ENCODE measurements at places on chromosomes 16 and 17.

DNA sequence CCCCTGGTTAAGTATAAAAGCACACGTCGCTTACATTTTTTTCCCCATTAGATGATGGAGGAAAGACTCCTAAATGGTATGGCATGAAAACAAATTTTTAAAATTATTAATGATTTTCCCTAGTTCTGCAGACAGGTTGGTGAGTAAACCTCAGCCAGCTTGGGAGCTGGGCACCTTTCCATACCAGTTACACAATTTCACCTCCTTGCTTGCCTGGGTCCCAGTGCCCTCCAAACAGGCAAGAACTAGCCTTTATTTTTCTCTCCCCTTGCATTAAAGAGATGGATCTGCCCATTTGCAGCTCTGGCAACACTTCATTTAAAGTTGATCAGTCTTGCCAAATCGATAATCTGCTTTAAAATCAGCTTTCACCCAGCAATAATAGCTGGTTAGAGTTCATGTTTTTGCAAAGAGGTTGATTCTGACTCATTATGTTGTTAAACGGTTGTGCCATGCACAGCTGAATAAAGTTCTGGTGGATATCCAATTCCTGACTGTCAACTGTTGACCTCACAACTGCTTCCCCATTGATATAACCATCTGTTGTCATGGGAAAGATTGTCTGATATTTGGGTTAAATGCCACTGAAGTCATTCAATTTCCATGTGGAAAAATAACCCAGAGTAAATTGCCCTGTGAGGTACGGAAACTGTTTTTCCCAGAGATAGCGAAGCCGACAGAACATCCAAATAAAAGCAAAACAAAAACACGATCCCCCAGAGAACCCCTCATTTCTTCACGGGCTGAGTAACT is 1.3 kb downstream of the C17orf58 start:
- DNase-seq = no peak
- peaks cover 30% of the 10 kb centered on the region for H3K4me1 ChIP-seq
- peaks cover 17% of the 10 kb centered on the region for H3K27me3 ChIP-seq
- H3K36me3 ChIP-seq = no peaks in the 10 kb centered on the region

- no peak overlapping the region for H3K4me3 ChIP-seq
- peaks cover 43% of the 10 kb centered on the region for H3K4me1 ChIP-seq
- no peaks in the 10 kb centered on the region for H3K27me3 ChIP-seq
- H3K27ac ChIP-seq = peak overlapping the region; percentile 2
- no peaks in the 10 kb centered on the region for H3K36me3 ChIP-seq
Observed at GRCh38 chr17:5049314-5049841, 14.2 kb upstream of the SLC52A1 start.

DNA sequence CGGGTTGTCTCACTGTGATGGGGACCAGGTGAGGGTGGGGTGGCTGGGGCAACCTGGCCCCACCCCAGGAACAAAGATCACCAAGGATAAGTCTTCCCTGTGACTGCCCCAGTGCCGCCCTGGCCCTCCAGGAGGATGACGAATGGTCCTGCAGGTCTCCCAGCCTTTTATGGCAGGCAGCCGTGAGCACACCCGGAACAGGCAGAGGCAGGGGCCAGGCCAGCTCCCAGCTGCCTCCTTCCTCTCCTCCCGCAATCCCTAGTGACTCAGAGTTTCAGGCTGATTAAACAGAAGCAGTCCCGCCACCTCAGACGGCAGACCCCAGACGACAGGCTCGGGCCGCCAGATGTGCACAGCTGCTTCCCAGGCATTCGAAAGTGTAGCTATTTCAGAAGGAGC is 13.3 kb downstream of the JUP start:
- DNase-seq = no peak
- H3K27ac ChIP-seq = no peak overlapping the region
- H3K4me1 ChIP-seq = no peaks in the 10 kb centered on the region
- no peak overlapping the region for H3K4me3 ChIP-seq

- H3K4me3 ChIP-seq = no peak overlapping the region
- H3K27me3 ChIP-seq = no peaks in the 10 kb centered on the region
- peak overlapping the region; percentile 80 for H3K27ac ChIP-seq
- peaks cover 4% of the 10 kb centered on the region for H3K36me3 ChIP-seq
- DNase-seq = no peak
Observed at GRCh38 chr17:43342589-43342890, 56.3 kb upstream of the ARL4D start.

- H3K4me1 ChIP-seq = peaks cover 6% of the 10 kb centered on the region
- no peak overlapping the region for H3K4me3 ChIP-seq
- DNase-seq = peak; percentile 58
- no peaks in the 10 kb centered on the region for H3K36me3 ChIP-seq
- peaks cover 24% of the 10 kb centered on the region for H3K27me3 ChIP-seq
- no peak overlapping the region for H3K27ac ChIP-seq
Observed at GRCh38 chr16:66270333-66270927, 96.1 kb upstream of the CDH5 start.

- no peaks in the 10 kb centered on the region for H3K27me3 ChIP-seq
- peak overlapping the region; percentile 81 for H3K27ac ChIP-seq
- no peaks in the 10 kb centered on the region for H3K36me3 ChIP-seq
- peaks cover 53% of the 10 kb centered on the region for H3K4me1 ChIP-seq
- peak; percentile 63 for DNase-seq
Observed at GRCh38 chr17:68461589-68461988, 4.3 kb upstream of the WIPI1 start.

- no peak overlapping the region for H3K27ac ChIP-seq
- H3K4me1 ChIP-seq = no peaks in the 10 kb centered on the region
- DNase-seq = no peak
Observed at GRCh38 chr16:81813648-81814047, 34.6 kb downstream of the PLCG2 start.

DNA sequence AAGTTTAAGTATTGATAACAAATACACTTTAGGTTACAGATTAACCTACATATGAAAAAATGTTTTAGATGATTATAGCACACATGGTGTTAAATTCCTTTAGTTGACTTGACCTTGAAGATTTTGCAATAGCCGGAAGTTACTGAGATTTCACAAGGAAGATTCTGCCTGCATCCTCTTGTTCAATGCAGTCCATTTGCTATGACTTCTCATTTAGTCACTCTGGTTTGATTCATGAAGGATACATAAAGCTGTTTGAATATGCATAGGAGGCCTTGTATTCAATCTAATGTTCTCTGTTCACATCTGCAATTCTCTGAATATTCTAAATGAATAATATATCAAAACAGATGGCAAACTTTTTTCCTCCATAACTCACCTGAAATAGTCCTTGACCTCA is 870.2 kb upstream of the GOT2 start:
- H3K4me3 ChIP-seq = no peak overlapping the region
- DNase-seq = no peak
- no peaks in the 10 kb centered on the region for H3K36me3 ChIP-seq
- no peaks in the 10 kb centered on the region for H3K4me1 ChIP-seq

DNA sequence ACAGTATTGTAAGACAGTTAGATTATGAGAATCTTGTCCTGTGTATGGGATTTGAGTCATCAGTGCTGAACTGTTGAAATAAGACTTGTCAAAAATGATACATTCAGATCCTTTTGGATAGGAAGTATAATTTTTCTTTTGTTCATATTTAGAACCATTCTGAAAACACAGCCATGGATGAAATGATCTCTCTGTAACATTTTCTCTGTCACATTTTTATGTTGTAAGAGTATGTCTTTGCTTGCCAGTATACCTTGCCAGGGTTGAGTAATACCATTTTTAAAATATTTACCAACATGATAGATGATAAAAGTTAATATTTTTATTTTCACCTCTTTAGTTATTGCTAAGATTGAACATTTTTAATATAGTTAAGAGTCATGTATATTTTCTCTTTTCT is 45.0 kb downstream of the NSRP1 start:
- DNase-seq = no peak
- no peak overlapping the region for H3K27ac ChIP-seq
- no peaks in the 10 kb centered on the region for H3K27me3 ChIP-seq
- H3K36me3 ChIP-seq = peaks cover 43% of the 10 kb centered on the region
- H3K4me3 ChIP-seq = no peak overlapping the region

DNA sequence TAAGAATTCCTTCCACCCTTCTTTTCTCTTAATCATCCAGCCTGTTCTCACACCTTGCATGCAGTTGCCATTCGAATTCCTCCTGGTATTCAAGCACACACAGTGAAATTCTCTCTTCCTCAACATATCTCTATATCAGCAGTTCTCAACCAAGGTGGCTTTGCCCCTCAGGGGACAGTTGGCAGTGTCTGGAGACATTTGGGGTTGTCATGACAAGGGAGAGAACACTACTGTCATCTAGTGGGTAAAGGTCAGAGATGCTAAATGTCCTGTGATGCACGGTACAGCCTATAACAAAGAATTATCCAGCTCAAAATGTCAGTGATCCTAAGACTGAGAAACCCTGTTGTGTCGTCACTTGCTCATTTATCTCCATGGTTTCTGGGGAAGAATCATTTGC is 94.8 kb upstream of the CPHXL start:
- no peaks in the 10 kb centered on the region for H3K4me1 ChIP-seq
- H3K36me3 ChIP-seq = peaks cover 2% of the 10 kb centered on the region
- H3K4me3 ChIP-seq = no peak overlapping the region
- DNase-seq = no peak
- H3K27ac ChIP-seq = no peak overlapping the region
- H3K27me3 ChIP-seq = peaks cover 5% of the 10 kb centered on the region

- H3K27me3 ChIP-seq = no peaks in the 10 kb centered on the region
- H3K27ac ChIP-seq = no peak overlapping the region
- H3K4me1 ChIP-seq = no peaks in the 10 kb centered on the region
- peak; percentile 64 for DNase-seq
Observed at GRCh38 chr16:85428168-85428898, 184.8 kb upstream of the GSE1 start.

GRCh38 chr16:65106757-65107156 is 15.1 kb downstream of the CDH11 start:
- H3K4me1 ChIP-seq = no peaks in the 10 kb centered on the region
- no peaks in the 10 kb centered on the region for H3K36me3 ChIP-seq
- no peak overlapping the region for H3K4me3 ChIP-seq
- no peak overlapping the region for H3K27ac ChIP-seq

- peaks cover 47% of the 10 kb centered on the region for H3K4me1 ChIP-seq
- H3K27ac ChIP-seq = peak overlapping the region; percentile 18
- no peak for DNase-seq
- H3K36me3 ChIP-seq = peaks cover 54% of the 10 kb centered on the region
Observed at GRCh38 chr16:18782697-18783429, 7.3 kb downstream of the RPS15A start.

DNA sequence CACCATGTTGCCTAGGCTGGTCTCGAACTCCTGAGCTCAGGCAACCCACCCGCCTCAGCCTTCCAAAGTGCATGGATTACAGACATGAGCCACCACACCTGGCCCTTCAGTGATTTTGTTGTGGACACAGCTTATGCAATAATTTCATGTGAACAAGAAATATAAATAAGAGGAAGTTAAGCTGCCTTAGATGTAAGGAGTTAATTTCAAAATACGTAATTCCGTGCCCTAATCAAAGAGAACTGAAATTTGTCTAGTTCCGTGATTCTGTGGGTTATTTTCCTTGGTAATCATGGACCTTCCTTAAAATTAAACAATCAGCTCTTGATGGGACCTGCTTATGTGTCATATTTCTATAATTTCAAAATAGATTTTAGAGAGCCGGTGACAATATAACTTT is 11.9 kb downstream of the TVP23A start:
- no peaks in the 10 kb centered on the region for H3K27me3 ChIP-seq
- H3K36me3 ChIP-seq = no peaks in the 10 kb centered on the region

DNA sequence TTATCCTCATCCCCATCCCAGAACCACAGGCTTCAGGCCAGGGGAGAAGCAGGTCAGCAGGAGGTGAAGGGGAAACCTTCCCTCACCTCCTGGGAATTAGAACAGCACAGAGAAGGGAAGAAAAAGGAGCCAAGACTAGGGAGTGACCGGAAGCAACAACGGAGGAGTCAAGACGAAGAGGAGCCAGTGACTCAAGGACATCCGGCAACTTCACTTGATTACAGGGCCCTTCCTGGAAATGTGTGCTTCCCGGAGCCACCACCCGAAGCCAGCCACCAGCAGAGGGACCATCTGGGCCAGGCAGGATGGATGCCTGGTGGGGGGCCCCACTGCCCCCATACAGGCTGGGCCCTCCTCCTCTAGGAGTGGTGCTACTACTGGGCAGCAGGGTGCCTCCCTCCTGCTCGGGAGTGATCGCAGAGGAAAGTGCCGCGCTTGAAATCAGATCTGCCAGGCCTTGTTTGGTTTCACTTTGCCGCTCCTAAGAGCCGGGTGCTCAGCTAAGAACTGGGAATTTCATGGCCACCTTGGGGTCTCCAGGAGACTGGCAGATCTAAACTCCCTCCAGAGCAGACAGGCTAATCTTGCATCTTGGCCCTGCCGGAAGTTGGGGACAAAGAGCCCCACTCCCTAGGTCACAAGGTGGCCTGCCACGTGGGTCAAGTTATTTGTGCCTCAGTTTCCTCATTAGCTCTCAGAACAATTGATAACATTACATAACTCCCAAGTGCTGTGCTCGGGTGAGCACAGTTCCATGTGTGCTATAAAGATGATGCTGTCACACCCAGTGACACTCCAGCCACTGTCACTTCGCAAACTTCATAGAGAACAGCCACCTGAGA is 6.6 kb downstream of the CDC42EP4 start:
- H3K4me3 ChIP-seq = no peak overlapping the region
- H3K27me3 ChIP-seq = peaks cover 6% of the 10 kb centered on the region
- peaks cover 9% of the 10 kb centered on the region for H3K4me1 ChIP-seq

DNA sequence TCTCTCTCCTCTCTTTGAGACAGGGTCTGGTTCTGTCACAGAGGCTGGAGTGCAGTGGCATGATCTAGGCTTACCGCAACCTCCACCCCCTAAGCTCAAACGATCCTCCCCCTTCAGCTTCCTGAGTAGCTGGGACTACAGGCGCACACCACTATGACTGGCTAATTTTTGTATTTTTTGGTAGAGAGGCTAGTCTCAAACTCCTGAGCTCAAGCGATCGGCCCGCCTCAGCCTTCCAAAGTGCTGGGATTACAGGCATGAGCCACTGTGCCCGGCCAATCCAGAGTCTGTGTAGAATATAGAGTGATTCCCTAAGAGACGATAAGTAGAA is 65.8 kb upstream of the RPH3AL start:
- H3K36me3 ChIP-seq = peaks cover 13% of the 10 kb centered on the region
- no peaks in the 10 kb centered on the region for H3K27me3 ChIP-seq
- H3K27ac ChIP-seq = peak overlapping the region; percentile 100

DNA sequence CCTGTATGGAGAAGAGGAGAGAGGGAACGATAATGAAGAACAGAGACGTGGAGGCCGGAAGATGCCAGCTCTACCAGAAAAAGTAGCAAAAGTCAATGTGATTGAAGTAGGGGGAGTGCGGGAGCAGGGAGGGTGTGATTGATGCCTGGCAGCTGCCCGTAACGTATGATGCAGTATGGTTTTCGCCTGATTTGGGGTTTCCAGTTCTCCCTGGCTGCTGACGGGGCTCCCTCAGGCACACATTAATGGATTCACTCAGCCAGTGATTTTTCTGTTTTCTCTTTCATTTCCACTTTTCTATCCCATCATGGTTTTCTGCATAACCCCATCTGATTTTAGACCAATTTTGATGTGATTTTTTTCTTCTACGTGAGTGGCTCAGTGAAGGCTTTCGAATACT is 62.1 kb downstream of the PRKCA start:
- peak; percentile 25 for DNase-seq
- peak overlapping the region; percentile 44 for H3K4me3 ChIP-seq
- peak overlapping the region; percentile 66 for H3K27ac ChIP-seq
- H3K4me1 ChIP-seq = peaks cover 84% of the 10 kb centered on the region
- H3K36me3 ChIP-seq = peaks cover 11% of the 10 kb centered on the region

- H3K27ac ChIP-seq = no peak overlapping the region
- no peaks in the 10 kb centered on the region for H3K36me3 ChIP-seq
Observed at GRCh38 chr17:12958786-12959185, 59.0 kb downstream of the ELAC2 start.
